ENCODE measurements at places on chromosomes 7 and 10.
A peak's percentile ranks its signal among the peaks of the same experiment; 100 is the strongest.

DNA sequence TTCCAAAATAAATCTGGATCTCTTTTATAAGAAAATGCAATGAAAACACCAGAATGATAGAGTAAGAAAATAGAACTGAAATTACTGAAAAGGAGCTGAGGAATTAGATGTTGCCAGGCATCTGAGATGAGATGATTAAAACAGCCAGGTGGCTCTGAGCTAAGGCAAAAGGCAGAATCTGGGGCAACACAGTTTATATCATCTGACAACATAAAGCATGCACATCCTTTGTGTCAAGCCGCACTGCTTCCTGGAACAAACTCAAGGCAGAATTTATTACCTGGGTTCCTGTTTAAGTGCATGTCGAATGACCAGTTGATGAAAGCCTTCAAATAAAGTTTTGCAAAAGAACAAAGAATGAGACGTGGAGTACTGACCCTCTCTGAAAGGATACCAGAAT is 247.0 kb downstream of the SNX10 start:
- no peak for ATAC-seq

- ATAC-seq = no peak
Observed at GRCh38 chr10:43055991-43056567, 20.8 kb upstream of the RET start.

GRCh38 chr7:90681336-90682022 is 85.4 kb downstream of the CDK14 start:
- no peak for ATAC-seq

DNA sequence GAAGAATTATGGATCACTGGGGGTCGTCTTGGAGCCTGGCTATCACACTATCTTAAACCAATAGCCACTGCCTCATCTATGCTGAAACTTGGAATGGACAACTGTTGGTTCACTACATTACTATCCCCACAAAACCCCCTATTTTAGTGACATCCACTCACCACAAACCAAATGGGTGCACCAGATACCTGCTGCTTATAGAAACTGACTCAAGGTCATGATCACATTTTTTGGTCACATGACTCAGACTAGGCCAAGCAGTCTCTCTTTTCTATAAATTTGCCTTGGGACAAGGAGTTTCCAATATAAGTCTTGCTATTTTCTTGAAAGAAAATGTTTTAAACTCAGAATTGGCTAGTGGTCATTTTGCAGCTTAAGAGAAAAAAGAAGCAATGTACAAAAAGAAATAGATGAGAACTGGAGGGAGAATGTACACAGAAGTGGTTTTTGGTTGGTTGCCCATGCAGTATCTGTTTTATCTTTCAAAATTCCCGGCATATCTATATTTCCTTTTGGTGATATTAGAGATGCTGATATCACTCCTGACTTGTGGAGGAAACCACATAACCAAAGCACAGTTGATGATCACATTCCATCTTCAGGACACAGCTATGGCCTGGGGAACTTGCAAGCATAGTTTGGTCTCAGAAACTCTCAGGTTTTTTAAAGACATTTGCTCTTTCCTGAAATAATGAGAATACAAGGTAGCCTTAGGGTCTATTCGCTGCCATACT is 85.2 kb upstream of the CACNA2D1 start:
- no peak for ATAC-seq

GRCh38 chr10:76763376-76763775 is 874.2 kb downstream of the KCNMA1 start:
- ATAC-seq = no peak

GRCh38 chr10:22766693-22767092 is 52.3 kb upstream of the PIP4K2A start:
- ATAC-seq = no peak

- no peak for ATAC-seq
Observed at GRCh38 chr7:133139350-133139749, 57.5 kb upstream of the CHCHD3 start.

GRCh38 chr7:140029072-140029471 is 33.7 kb downstream of the PARP12 start:
- no peak for ATAC-seq

GRCh38 chr7:87797395-87797794 is 78.8 kb downstream of the SLC25A40 start:
- ATAC-seq = no peak

GRCh38 chr10:6716516-6716915 is 136.4 kb upstream of the PRKCQ start:
- no peak for ATAC-seq

- peak; percentile 37 for ATAC-seq
Observed at GRCh38 chr7:86939197-86939814, 120.1 kb downstream of the ELAPOR2 start.

DNA sequence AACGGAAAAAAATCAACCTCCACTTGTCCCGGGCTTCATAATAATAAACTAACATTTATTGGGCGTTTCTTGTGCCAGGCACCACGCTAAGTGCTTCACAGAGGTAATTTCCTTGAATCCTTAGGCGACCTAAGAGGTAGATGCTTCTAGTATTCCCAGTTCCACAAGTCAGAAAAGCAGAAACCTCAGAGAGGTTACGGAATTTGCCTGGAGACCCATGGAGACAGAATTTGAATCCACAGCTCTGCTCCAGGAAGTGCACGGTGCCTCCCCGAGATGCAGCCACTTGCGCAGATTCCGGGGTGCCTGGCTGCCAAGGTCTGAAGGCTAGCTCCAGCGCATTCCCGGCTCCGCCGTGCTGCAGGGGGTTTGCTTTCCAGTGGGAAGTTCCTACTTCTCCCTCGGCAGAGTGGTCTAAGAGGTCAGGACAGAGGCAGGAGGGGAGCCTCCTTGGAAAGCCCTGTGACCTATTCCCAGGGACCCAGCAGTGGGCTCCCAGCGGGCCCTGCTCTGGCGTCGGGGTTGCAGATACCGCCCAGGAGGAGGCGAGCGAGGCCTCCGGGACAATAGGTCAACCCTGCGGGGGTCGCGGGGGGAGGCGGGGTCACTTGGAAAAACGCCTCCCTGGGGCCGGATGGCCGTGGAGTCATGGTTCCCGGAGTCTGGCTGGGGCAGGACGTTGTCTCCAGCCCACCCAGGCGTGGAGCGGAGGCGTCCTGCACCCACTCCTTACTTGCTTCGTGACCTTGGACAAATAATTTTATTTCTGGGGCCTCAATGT is 10.1 kb upstream of the NKX2-3 start:
- no peak for ATAC-seq

- ATAC-seq = no peak
Observed at GRCh38 chr7:16918288-16918895, 36.6 kb upstream of the AGR3 start.
